AG09309 (cell line): ENCODE measurements at places on chromosomes 3 and 15.

DNA sequence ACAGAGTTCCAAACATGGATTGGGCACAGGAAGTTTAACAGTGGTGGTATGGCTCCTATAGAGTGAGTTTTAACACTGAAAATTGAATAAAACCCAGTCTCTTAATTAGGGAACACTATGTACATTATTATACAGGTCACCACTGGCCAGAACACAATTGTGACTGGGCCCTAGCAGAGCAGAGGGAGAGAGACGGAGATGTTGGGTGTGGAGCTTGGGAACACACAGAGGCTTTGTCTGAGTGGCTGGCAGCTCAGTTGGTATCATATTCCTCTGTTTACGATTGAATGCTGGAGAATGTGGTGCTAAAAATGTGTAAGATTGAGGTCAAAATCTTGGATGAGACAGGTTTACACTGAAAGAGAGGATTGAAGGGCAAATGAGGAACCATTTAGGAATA, 6.8 kb upstream of the MOBP start:
- no peak for DNase-seq

- DNase-seq = no peak
Observed at GRCh38 chr3:49712631-49713317, 6.7 kb downstream of the AMIGO3 start.

DNA sequence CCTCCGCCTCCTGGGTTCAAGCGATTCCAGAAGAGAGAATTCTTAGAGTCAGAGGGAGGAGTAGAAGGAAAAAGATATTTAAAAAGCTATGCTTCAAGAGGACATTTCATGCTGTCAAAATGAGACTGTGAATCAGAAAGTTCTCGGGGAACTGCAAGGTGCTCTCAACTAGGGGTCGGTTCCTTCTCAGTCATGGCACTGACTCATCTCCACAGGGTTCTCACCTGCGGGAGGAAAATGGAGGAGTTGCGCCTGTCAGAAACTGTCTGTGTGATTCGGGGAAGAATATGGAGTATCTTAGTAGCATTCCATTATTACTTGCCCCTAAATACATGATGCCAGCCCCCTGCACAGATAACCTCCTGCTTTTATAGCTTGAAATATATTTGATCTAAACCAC, 47.4 kb downstream of the APH1B start:
- DNase-seq = no peak

GRCh38 chr3:10459954-10460754, 45.2 kb downstream of the ATP2B2 start:
- DNase-seq = no peak

DNA sequence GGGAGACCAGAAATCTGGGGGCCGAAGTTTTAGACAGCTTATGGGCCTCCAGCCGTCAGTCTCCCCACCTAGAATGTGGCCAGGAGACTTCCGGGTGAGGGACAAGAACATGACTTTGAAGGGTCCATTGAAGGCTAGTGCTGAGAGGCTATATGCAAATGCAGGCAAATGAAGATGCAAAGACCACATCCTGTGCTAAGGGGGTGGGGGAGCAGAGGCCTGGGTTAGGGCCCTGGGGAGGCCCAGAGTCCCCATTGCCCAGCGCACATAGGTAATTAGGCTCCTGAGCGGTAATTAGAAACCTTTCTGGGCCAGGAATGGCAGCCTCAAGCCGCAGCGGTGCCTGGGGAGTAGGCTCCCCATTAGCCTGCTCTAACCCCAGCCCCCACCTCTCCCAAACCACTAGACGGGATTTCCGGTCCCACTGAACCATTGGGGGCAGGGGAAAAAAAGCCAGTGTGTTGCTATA, 6.8 kb downstream of the CSK start:
- DNase-seq = no peak

- peak; percentile 13 for DNase-seq
Observed at GRCh38 chr15:30859091-30859874, 44.4 kb upstream of the FAN1 start.

GRCh38 chr3:197393711-197394110, 95.3 kb upstream of the DLG1 start:
- no peak for DNase-seq

- no peak for DNase-seq
Observed at GRCh38 chr15:40349163-40349562, 1.7 kb upstream of the PHGR1 start.

DNA sequence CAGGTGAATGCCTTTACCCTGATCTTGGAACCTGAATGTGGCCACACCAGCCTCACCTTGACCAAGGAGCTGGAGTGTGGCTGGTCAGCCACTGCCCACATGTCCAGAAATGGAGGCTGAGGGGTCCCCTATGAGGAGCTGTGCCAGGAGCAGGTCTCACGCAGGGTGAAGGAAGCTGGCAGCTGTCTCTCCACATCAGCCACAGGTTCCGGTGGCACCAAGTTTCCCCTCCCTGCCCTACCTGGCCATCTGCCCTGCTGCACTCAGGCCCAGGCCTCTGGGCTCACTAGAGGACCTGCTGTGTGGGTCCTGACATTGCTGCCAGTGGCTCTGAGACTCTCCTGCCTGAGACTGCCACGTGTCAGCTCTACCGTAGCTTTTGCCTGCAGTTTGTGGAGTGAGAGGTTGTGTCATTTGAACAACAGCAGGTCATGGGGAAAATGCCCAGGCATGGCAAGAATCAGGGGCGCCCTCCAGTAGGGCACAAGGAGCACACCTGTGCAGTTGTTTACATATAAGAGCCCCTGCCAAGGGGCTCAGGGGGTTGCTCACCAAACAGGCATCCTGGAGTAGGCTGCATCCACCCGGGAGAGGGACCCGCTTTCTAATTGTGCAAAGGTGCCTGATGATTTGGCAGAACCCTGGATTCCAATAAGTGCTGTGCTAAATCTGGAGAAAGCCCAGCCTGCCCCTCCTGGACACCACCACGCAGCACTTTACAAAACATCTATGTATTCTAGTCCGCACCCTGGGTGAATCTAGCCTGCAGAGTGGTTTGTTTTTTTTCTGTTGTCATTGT, 258.5 kb upstream of the TLE3 start:
- no peak for DNase-seq

DNA sequence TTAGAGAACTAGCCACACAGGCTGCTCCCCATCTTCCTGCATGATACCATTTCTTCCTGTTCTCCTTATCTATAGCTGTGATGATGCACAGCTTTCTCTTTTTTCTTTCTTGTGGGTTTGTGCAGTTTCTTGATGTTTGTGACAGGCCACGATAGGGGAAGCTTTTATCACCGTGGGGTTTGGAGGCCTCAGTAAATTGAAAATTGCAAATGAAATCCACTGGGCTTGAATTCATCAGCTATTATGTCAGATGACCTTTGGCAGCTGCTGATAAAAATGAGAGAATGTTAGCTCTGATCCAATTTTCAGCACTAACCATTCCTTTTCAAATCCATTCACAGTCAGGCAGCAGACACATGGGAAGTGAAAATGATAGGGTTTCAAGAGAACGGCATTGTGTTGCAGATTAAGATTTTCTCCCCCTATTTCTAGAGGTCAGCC, 176.9 kb upstream of the SOX2 start:
- no peak for DNase-seq

DNA sequence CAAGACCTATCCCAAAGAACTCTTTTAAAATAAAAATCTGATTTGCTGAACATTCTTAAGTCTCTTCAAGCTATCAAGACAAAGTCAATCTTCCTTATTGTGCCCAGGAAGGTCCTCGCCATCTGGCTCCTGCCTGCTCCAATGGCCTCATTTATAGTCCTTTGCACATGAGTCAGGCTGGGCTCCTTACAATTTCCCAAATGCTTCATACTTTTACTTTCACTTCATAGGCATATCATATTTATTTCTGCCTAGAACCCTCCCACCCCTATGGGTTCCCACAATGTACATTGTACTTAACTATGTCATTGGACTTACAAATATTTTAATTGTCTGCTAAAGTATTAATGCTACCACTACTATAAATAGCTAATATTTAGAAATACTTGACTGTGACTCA, 9.1 kb downstream of the THRB start:
- DNase-seq = no peak

GRCh38 chr15:69200832-69201745, 40.7 kb downstream of the GLCE start:
- DNase-seq = no peak

DNA sequence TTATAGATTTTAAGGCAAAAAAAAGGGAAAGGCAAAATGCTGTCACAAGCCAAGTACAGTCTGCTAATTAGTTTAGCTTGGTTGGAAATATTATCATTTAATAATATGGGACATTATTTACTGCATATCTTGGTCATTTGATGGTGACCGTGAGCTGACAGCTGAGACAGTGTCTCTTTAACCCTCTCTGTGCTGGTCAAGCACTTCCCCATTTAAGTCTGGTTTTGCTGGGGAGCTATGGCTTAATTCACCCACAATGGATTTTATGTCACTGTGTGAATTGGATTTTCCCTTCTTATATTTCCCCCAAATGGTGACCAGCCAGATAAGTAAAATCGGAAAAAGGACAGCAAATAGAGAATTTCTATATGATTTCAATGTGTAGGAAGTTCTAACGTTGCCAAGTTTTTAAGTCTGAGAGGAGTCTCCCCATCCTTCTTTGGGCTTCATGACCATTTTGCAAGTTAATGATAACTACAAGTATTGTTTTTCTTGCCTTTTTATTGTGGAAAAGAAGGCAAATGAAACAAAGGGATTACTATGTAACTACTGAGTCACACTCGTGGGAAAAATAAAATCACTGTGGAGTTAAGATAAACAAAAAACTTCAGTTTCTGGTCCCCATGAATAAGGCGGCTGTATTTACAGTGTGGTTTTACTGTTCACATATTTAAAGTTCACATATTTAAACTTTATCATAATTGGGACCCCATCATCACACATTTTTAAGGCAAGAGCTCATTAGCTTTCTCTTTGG, 373.5 kb downstream of the NR2F2 start:
- no peak for DNase-seq

DNA sequence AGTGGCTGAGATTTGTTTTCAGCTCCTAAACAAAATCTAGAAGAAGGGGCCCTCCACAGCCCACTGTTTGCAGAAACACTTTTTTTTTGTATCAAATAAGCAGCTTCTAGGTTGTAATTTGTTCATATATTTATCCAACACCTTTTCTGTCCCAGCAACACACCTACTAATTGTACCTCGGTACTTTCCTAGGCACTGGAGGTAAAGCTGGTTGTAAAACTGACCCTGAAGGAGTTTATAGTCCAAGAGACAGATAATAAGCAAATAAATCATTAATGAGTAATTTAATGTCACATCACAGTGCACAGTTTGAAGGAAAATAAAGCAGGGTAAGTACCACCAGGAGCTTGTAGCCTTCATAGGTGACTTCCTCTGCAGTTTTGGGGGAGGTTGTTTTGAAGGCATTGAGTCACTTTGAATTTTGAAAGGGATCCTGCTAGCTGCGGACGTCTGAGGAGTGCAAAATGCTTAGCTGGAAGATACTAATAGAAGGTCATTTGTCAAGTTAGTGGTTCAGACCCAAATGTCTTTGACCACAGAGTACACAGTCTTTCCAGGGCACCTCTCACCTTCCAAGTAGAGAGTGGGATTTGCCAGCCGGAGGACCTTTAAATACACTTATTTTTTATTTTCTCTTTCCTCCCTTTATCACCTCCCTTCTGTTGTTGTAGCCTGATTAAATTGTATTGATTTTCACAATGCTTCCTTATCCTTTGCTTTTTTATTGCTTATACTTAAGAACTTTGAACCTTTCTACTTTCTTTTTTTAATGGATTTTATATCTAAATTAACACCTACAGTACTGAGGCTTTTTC, 53.8 kb downstream of the CMSS1 start:
- DNase-seq = no peak

DNA sequence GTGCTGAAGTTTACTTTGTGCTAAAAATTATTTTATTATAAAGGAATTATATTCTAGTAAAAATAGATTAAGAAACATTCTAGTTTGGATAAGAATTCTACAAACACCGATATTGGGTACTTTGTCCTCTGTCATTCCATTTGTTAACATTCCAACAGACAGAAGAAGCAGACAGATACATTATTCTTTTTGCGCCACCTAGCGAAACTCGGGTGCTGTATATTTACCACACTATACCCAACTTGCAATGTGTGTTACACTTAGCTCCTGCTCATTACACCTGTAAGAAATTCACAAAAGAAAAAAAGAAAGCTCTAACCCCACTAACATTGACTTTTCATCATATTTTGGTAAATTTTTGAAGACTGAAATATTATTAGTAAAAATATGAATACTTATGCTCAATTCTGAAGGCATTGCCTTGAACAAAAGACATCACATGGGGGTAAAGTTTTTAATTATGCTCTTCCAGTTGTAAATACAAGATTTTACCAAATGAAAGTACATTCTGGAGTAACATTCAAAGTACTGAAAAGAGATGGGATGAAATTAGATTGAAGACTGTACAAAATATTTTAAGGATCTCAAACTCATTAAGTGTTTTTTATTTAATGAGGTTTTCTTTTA, 136.5 kb upstream of the MLF1 start:
- peak; percentile 23 for DNase-seq

- no peak for DNase-seq
Observed at GRCh38 chr3:139757448-139758030, 79.8 kb upstream of the NMNAT3 start.

GRCh38 chr3:194075088-194075615, 60.8 kb upstream of the HES1 start:
- no peak for DNase-seq

DNA sequence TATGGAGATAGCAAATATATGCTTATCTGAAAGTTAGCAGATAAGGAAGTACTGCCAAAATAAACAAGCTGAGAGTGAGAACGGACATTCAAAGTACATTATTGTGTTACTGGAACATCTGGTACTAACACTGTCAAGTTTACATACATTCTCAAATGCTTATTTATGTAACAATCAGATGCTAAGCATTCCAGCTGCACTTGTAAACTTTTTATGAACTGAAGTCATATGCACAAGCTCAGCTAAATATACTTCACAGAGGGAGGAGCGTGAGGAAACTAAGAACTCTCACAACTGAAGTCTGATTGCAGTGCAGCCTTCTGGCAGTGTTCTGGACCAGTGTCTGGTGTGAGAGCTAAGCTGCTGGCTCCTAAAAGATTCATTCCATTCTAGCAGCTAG, 223.7 kb upstream of the NANOGP8 start:
- DNase-seq = peak; percentile 94

- no peak for DNase-seq
Observed at GRCh38 chr15:22939652-22940061, 40.5 kb downstream of the CYFIP1 start.

DNA sequence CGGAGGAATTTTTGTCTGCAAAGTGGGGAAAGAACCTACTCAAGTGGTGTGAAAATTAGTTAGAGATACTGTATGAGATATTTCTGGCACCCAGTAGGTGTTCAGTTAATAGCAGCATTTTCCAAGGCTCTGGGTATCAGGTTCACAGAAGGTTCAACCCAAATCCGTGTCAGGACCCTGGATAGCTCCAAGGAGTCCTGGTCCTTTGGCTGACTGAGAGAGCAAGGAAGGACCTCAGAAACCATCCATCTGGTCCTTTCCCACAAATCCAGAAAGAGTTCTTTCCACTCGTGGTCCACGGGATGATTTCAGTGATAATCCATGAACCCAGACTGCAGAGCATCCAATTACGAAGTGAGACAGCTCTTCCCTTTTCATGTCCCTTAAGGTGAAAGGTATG, 51.4 kb downstream of the SLC6A11 start:
- no peak for DNase-seq

GRCh38 chr15:29618586-29618985, 203.7 kb downstream of the TJP1 start:
- DNase-seq = no peak
